Effector CD4-positive, alpha-beta T cell (primary cell): ENCODE measurements at places on chromosomes 1 and 21.

GRCh38 chr21:44377201-44377921, 23.9 kb downstream of the TRPM2 start:
- no peak for DNase-seq

DNA sequence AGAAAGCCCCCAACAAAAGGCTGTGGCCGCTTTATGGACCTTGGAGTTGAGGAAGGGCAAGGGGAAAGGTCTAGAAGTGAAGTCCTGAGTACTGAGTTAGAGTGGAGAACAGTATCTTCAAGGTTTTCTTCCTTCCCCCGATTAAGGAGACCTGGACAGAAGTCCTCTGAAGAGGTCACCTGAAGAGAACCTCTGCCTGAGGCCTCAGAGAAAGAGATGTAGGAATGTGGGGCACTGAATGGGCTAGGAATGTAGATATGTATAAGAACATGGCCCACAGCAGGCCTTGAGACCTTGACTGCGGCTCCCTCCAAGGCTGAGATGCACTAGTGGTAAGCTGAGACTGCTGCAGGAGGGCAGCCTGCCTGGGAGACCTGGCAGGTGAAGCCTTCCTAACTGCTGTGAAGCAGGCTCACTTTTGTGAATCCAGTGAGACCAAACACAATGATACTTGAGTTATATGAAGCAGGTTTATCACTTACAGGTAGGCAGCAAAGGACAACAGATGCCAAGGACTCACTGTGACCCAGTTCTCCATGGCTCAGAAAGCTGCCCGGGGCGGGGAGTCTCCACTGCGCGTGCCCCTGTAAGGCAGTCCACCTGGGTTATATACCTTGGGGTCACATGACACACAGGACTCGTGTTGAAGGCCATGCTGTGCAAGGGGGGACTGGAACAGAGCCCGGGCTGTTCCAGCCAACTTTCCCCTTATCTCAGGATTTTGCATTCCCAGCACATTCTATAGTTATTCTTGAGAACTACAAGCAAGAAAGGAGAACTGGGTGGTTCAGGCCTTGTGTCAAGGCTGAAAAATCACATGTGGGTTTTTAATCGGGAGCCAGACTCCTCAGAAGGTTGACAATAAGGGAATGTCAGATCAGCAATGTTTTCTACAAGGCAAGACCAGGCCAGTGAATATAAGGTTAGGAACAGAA, 78.8 kb upstream of the PPM1J start:
- DNase-seq, result no peak

DNA sequence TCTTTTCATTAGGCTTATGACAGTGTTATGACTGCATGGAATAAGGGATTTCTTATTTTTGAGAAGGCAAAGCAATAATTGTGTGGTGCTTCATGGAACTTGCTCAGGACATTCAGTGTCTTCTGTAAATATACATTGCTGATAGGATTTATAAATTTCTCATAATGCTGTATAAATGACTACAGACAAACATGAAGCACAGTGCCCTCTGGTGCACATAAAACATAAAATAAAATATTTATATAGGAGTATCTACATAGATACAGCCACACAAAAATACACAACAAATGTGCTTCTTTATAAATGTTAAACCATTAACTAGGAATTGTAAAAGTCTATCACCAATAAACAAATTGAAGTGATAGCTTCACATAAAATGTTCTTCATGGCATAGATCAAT, 24.1 kb downstream of the BRINP3 start:
- no peak for DNase-seq

DNA sequence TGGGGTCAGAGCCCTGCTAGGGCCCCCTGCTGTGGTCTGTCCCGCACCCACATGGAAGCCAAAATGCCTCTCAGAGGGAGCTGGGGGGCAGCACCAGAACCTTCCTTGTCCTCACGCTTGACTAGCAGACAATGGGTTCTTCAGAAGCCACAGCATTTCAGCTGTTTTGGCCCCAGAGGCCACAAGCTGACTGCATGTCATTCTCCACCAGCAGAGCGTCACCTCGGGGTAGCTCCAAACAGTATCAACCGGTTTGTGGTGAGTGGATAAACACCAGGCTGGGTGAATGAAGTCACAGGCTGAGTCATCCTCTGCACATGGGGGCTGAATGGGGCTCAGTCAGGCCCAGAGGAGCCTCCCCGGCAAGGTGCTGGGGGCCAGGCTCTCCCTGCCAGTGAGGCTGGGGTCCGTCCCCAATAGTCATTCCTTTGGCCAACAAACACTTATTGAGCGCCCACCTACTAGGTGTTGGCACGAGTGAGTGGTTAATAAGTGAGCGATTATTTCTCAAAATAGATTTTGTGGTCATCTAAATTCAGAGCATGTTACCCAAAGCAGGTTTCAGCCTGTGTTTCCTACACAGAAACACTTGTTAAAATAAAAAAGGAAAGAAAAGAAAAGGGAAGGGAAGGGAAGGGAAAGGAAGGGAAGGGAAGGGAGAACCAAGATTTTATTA, 9.1 kb downstream of the OLIG1 start:
- no peak for DNase-seq

DNA sequence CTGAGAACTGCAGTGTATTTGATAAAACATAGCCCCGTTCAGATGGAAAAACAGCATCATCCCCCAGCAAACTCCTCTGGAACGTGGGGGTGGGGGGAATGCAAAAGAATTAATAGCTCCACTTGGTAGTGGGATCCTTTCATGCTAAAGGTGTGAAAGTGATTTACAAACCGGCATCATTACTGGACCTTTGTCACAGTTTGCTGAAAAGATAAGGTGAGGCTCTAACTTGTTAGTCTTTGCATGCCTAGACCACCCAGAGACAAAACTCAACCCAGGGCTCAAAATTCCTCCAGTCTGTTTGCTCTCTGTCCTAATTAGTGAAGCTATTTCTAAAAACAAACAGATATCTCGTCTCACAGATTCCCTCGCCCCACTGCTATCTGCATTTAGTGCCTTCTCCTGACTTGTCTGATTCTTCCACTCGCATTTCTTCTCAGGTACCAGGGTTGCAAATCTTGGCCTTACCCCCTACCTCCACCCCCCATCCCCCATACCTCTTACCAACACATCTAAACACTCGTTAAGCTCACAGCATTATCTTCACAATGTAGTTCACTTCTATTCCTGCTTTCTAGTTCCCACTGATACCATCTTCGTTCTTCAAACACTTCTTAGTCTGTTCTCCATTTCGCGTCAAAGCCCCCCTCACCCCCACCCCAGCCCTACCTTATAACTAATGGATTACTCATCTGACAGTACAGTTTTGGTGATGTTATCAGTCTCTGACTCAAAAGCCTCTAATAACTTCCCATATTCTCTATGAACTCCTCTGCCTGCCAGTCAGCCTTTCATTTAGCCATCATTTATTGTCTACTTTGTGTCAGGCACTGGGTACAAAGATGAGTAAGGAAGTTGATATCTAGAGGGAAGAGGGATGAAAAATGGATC, 11.8 kb downstream of the IER5 start:
- DNase-seq, result no peak

GRCh38 chr1:205677167-205677566, 3.1 kb downstream of the SLC45A3 start:
- DNase-seq, result no peak

GRCh38 chr21:24276204-24276603, 1331.1 kb downstream of the MRPL39 start:
- DNase-seq, result no peak

- DNase-seq, result no peak
These were observed 26.4 kb downstream of the DENND2D start for GRCh38 chr1:111174070-111174469.

DNA sequence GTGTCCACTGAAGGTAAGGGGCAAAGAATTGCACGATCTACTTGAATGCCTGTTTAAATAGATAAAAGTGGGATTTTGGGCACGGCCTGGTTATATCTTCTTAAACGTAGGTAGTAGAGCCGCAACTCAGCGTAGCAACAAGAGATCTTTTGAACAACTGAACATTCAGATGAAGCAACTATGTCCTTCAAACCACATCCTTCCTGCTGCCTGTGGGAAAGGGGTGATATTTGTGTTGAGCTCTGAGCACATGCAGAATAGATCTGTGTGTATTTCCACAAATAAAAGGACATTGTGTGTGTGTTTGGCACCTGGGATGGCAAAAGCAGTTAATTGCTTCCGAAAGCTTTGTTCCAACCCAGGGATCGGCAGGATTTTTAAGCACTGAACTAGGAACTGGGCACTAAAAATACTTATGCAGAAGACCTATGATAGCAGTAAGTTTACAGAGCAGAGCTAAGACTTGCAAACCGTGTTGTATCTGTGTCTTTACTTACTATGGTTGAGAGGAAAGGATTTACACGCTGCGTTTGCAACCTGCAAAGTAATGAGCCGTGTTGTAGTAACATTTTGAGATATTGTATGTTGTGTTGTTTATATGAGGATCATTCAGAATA, 333.4 kb downstream of the CHRM3 start:
- peak; percentile 29 for DNase-seq

DNA sequence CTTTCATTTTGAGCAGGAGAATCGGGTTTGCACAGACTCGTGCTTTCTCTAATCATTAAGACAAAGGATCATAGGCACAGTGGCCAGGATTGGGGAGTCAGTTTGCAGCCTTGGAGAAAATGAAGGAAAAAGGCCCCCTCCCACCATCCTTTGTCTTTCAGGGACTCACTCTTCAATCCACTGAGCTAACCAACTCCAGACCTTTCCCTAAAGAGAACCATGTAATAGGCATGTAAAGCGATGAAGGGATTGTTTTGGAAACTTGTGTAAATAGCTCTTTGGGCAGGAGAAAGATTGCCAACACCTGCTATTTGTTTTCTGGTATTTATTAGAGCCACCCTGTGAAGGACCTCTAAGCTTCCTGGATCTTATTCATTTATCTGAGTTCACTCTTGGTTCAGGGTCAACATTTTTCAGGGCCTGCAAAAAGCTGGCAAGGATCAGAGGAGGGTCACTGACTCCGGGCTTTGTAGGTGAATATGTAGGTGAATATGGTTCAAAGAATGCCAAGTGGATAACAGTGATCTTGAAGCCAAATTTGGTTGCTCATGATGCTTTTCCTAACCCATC, 192.6 kb upstream of the FGGY start:
- no peak for DNase-seq

GRCh38 chr1:14808768-14809167, 210.3 kb downstream of the KAZN start:
- DNase-seq, result no peak

DNA sequence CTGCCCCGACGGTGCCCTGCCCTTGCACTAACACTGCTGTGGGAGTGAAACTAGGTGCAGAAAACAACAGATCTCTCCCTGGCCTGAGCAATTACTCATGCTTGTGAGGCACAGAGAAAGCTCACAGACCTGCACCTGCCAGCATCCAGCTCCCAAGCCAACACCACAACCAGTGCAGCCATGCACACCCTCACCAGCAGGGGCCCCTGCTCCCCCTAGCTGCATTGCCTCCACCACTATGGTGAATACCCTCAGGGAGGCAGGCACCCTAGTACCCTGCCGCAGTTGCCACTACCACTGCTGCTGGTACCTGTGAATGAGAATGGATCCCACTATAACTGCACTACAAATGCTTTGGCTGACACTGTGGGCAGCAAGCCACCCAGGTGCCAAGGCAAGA, 7.1 kb upstream of the DIRAS3 start:
- no peak for DNase-seq

DNA sequence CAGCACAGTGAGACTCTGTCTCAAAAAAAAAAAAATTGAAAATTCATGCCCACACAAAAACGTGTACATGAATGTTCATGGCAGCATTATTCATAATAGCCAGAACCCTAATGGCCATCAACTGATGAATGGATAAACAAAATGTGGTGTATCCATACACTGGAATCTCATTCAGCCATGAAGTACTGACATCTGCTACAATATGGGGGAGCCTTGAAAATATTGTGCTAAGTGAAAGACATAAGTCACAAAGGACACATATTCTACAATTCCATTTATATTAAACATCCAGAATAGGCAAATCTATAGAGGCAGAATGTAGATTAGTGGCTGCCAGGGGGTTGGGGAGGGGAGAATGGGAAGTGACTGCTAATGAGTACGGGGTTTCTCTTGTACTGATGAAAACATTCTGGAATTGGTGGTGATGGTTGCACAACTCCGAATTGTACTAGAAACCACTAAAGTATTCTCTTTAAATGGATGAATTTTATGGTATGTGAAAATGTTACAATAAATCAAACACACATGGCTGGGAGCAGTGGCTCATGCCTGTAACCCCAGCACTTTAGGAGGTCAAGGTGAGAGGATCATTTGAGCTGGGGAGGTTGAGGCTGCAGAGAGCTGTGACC, 33.0 kb upstream of the KCNN3 start:
- DNase-seq, result no peak

- no peak for DNase-seq
These were observed 49.8 kb downstream of the SLC16A1 start for GRCh38 chr1:112906150-112906698.

DNA sequence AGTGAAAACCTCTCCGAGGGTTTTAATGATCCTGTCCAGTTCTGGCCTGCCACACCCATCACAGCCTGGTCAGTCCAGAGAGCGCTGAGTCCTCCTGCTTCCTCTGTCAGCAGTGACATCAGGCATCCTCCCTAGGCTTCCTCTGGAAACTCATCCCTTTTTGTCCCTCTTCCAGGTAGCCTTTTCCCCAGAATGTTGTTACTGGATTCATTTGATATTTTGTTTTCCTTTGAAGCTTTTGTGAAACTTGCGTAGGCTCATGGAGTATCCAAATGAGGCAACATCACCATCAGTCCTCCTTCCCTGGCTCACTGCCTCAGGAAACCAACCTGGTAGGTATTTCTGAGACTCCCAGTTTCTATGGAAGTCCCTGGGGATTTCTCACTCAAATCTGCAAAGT, 27.0 kb upstream of the IGSF3 start:
- no peak for DNase-seq

DNA sequence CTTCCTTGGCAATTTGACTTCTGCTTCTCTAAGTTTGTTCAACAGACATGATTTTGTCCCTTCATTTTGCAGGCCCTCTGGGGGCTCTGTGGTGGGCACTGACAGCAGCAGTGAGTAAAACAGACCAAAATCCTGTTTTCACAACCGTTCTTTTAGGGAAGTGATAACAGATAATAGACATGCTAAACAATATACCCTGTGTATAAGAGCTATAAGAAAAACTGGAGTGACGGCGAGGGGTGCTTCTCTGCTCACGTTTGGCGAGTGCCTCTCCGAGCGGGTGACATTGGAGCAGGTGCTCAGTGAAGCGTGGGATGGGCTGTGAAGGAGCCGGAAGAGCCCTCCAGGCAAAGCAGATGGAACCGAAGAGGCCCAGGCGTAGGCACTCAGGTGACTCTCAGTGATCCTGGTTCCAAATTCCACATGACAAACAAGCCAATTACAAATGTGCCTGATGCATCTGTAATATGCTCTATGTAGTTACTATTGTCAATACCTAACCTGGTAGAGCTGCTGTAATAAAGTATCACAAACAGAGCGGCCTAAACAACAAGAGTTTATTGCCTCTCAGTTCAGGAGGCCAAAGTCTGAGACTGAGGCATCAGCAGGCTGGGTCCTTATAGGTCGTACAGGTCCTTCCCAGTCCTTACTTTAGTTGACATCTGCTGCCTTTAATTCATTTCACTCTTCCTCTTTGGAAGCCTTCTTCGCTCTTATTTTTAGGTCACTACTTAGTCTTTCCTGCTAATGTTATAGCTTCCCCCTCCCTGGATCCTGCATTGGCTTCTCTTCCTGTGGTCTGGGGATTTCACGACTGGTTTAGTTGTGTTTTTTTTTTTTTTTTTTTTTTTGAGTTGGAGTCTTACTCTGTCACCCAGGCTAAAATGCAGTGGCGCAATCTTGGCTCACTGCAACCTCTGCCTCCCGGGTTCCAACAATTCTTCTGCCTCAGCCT, 20.1 kb downstream of the OR2B11 start:
- DNase-seq, result no peak

GRCh38 chr1:54766726-54767125, 2.4 kb upstream of the PARS2 start:
- no peak for DNase-seq
